Regular cardiac myocyte (primary cell): ENCODE measurements at places on chromosomes 4 and X. TPM values are rescaled to one million over a fixed set of nuclear protein-coding genes. Genes with fewer than 3 reads are reported as not detected.

SHROOM4 gene
- total RNA-seq = 2.0 and 2.3 TPM in 2 replicates

TAF7L gene
- total RNA-seq = 0.38 and 1.1 TPM in 2 replicates

BRCC3 gene
- total RNA-seq = 11.0 and 22.0 TPM in 2 replicates

CXCL1 gene
- total RNA-seq = 80.9 and 193 TPM in 2 replicates

USP38 gene
- 22.0 and 27.4 TPM in 2 replicates for total RNA-seq

EFHC2 gene
- 0.28 TPM in 1 of 2 replicates, not detected in the other for total RNA-seq

BCORL1 gene
- 1.3 and 1.4 TPM in 2 replicates for total RNA-seq

KLHL4 gene
- 4.4 and 5.4 TPM in 2 replicates for total RNA-seq

ARHGAP36 gene
- total RNA-seq = not detected in 2 replicates

PLP2 gene
- 3.7 and 15.1 TPM in 2 replicates for total RNA-seq

ERAS gene
- not detected in 2 replicates for total RNA-seq

CXCL5 gene
- total RNA-seq = 2.7 and 7.6 TPM in 2 replicates

NAA11 gene
- not detected in 2 replicates for total RNA-seq

CHRDL1 gene
- total RNA-seq = under 0.01 and 0.19 TPM in 2 replicates

TMEM255A gene
- total RNA-seq = under 0.01 TPM in 1 of 2 replicates, not detected in the other
